ENCODE measurements at places on chromosomes 7 and 10. TPM values are rescaled to one million over a fixed set of nuclear protein-coding genes. Genes with fewer than 3 reads are reported as not detected.

Gene SYT15
- 2.5 TPM for total RNA-seq

Gene CALML5
- total RNA-seq: 3.3 TPM

Gene CAMK1D
- 22.9 TPM for total RNA-seq

Gene TMEM130
- 14.4 TPM for total RNA-seq

Gene JAKMIP3
- total RNA-seq: 1.4 TPM

Gene CYP2C8
- total RNA-seq: 2.6 TPM

Gene OPN1SW
- total RNA-seq: 35.2 TPM

Gene CDCA7L
- 61.2 TPM for total RNA-seq

Gene GARIN1A
- total RNA-seq: 0.49 TPM

Gene CPA2
- not detected for total RNA-seq

Gene DLG5
- 45.0 TPM for total RNA-seq

Gene GSDME
- 24.6 TPM for total RNA-seq

Gene LLCFC1
- not detected for total RNA-seq

Gene ITGB8
- total RNA-seq: 148 TPM

Gene TRPV6
- 0.55 TPM for total RNA-seq

Gene ABCF2
- 32.5 TPM for total RNA-seq

Gene C10orf143
- 0.71 TPM for total RNA-seq

Gene ODAD2
- total RNA-seq: 3.2 TPM

Gene CALD1
- 151 TPM for total RNA-seq

Gene ANKRD30A
- not detected for total RNA-seq

Gene GNGT1
- total RNA-seq: 20.3 TPM

Gene SEMA4G
- total RNA-seq: 6.6 TPM

Gene PTPN20
- 10.0 TPM for total RNA-seq

Gene INMT
- total RNA-seq: 3.2 TPM

Gene GIMAP2
- total RNA-seq: 7.6 TPM

Gene SLC18A3
- 1.3 TPM for total RNA-seq

Gene AKR1C1
- 10.5 TPM for total RNA-seq

Gene PLEKHA1
- total RNA-seq: 86.7 TPM

Gene EEF1AKMT2
- 46.9 TPM for total RNA-seq

Gene FOXP2
- 109 TPM for total RNA-seq

Gene BHLHA15
- total RNA-seq: 1.2 TPM

Gene EBF3
- total RNA-seq: 28.6 TPM

Gene PAPSS2
- 15.2 TPM for total RNA-seq

Data from camera-type eye (tissue), 1 donor.